Activated CD4-positive, alpha-beta T cell treated with anti-CD3 and anti-CD28 coated beads, Interleukin-2, Interleukin-6, amounts not matched to agents 100 ng/mL and 50 ng/mL, durations not matched to agents 16 hours and 8 hours (primary cell): ENCODE measurements at places on chromosomes 5 and 9.

DNA sequence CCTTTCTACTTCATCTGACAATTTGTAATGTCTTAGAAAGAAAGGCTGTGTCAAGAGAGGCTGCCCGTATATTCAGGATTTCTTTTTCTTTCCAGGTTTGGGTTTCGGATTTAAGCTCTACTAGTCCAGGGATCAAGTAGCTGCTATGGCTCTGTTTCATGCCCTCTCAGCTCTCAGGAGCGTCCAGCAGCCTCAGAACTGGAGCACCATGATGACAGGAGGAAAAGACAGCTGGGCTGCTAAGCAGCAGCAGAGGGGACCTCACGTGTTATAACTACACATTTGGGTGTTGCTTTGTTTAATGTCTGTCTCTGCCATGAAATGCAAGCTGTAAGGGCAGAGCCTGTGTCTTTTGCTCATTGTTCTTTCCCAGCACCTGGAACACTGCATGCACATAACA is 28.5 kb downstream of the TBC1D2 start:
- DNase-seq, result no peak

DNA sequence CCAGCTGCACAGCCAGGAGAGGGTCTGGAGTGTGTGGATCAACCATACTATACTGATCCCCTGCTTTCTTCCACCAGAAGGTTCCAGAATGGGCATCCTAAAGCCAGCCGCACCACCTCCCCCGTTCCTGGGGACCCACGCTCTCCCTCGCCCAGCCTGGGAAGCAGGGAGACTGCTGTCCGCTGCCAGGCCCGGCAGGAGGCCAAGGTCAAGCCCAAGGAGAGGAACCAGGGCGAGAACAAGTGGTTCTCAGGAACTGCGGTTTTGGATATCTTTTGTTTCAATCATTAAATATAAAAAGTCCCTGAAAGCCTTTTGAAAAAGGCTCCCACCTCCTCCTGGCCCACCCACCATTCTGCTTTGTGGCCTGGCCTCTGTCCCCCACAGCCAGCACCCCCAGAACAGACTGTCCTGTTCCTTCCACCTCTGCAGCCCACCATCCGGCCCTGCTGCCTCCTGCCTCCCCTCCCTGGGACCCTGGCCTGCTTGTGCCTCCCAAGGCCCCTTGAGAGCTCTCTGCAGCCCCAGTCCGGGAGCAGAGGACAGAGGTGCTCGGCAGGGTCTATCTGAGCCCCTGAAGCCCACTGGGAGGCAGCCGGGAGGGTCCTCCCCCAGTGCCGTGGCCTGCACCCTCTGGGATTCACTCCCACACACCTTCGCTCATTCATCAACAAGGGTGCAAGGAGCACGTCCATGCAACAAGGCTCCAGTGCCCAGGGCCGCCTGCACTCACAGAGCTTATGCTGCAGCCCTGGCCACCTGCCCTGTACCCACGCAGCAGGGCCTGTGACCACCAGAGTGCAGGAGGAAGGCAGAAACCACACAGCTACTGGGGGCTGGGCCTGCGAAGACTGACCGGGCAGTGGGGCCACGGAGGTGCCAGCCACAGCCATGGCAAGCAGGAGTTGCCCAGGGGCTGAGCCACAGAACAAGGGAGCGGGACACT is 614 bp upstream of the LCN6 start:
- no peak for DNase-seq

DNA sequence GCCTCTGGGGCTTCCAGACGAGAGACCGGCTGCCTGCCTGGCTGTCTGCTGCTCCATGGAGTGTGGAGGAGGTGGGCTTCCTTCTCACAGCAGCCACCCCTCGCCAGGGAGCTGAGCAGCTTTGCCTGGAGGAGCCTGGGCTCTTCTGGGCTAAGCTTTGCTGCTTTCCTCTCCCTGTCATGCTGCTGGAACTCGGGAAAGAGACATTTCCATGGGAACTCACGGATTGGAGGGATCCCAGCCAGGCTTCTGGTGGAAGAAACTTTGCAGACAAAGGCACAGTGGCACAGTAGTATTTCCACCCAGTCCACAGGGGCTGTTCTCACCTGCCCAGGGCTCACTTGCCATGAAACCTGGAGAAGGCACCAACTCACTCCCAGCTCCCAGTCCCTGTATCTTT is 5.6 kb upstream of the NTNG2 start:
- DNase-seq, result no peak

- no peak for DNase-seq
Measured at GRCh38 chr5:147504011-147504410, 5.9 kb downstream of the DPYSL3 start.

GRCh38 chr9:137470785-137471184 is 11.7 kb upstream of the NSMF start:
- no peak for DNase-seq

DNA sequence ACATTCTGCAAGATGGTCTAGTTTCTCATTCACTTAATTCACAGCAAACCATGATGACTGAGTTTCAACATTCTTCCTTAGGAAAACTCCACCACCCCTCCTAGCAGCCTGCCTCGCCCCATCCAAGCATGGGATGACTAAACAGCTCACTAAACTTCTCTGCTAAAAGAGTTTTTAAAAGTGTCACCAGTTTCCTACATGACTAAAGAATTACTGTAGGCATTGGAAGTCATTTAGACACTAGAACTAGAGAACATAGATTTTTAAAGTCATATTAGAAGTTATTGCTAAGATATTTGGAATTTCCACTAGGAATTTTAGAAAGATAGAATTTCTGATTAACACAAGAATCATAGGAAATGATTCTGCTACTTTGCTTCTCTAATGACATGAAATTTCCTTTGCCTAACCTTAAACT is 5.5 kb upstream of the ESM1 start:
- DNase-seq, result no peak

DNA sequence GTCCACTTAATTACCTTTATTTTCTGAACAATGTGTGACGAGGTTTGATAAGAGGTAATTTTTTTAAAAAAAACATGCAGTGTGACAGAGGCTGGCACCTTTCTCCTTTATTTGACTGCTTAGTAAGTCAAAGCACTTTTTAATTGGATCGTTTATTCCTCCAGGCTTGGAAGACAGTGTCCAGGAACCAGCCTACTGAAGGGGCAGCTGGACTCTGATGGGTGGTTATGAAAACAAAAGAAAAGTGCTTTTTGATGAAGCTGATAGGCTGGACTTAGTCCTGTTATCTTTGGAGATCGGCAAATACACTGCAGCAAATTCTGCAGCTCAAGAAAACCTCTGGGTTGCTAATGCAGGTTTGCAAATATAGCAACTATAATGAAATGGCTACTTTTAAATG is 141.7 kb downstream of the DCP2 start:
- no peak for DNase-seq
